ENCODE measurements at places on chromosomes 1 and 21. TPM values are rescaled to one million over a fixed set of nuclear protein-coding genes. Genes with fewer than 3 reads are reported as not detected.

Gene KPRP
- total RNA-seq: not detected

Gene HSPB7
- not detected for total RNA-seq

Gene RGS4
- total RNA-seq: not detected

Gene RHOU
- 6.1 TPM for total RNA-seq

Gene CFHR4
- total RNA-seq: not detected

Gene PPIAL4G
- not detected for total RNA-seq

Gene KRTAP19-1
- not detected for total RNA-seq

Gene THRAP3
- 55.6 TPM for total RNA-seq

Gene KRTAP7-1
- total RNA-seq: not detected

Gene DDR2
- total RNA-seq: 0.38 TPM

Gene FAM167B
- 0.84 TPM for total RNA-seq

Gene COL24A1
- 0.03 TPM for total RNA-seq

Gene HSPA6
- 3.7 TPM for total RNA-seq

Gene TIE1
- total RNA-seq: 0.09 TPM

Gene CLDN17
- total RNA-seq: not detected
